ENCODE measurements at places on chromosomes 4 and X.

GRCh38 chrX:131782646-131783045, 238.8 kb downstream of the OR13H1 start:
- no peak for DNase-seq

DNA sequence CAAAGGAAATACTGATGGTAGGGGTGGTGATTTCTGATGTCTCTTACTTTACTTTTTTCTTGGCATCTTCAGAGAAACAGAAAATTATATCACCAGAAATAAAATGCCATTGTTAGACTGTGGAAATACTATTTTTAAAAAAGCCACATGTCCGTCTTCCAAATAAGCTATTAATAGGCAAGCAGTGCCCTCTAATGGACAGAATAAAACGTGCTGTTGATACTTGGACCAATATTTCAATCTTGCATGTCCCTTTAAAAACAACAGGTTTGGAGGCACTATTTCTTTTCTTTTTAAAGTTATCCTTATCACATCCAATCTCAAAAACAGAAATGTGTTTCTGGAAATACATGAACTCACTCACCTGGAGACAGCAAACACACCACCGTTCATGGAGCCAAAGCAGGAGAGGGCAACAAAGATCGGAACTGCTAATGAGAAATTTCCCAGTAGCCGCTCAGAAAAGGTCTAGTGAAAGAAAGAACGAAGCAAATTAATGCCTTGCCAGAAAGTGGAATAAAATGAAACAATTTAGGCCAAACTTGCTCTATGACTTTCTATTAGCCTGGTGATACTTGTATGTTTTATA, 59.2 kb downstream of the SLC7A11 start:
- no peak for DNase-seq

DNA sequence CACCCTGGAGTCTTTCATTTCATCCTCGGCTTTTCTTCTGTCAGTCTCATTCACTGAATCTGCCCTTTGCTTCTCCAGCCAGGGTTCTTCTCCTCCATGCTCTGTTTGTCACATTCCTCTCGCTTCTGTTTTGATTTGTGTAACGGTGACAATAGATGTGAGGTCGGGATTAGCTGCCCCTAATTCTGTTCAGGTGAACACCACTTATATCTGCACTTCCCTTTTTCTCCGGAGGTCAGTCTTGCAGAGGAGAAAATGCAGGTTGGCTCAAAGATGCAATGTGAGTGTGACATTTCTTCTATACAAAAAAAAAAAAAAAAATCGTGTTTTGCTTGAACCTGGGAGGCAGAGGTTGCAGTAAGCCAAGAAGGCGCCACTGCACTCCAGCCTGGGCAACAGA, 262.9 kb downstream of the ASMT start:
- no peak for DNase-seq

GRCh38 chr4:42167709-42168108, 15.3 kb upstream of the BEND4 start:
- no peak for DNase-seq

- no peak for DNase-seq
Measured at GRCh38 chrX:924017-924416, 288.4 kb downstream of the CRLF2 start.

DNA sequence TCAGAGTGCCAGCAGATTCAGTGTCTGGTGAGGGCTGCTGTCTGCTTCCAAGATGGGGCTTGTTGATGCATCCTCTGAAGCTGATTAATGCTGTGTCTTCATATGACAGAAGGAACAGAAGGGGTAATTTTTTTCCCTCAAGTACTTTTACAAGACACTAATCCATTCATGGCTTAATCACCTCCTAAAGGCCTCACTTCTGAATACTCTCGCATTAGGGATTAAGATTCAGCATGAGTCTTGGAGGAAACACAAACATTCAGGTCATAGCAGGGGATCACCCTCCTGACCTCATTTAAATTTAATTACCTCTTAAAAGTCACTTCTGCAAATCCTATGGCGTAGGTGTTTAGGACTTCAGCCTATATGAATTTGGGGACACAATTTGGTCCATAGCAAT, 1145.5 kb upstream of the PCDH10 start:
- no peak for DNase-seq

GRCh38 chrX:39039890-39040289, 238.6 kb downstream of the MID1IP1 start:
- no peak for DNase-seq

Measured in CD4-positive, alpha-beta T cell treated with Interleukin-4 for 1 hour (primary cell).